GM18507 (cell line): ENCODE measurements at places on chromosomes 12 and 14.

DNA sequence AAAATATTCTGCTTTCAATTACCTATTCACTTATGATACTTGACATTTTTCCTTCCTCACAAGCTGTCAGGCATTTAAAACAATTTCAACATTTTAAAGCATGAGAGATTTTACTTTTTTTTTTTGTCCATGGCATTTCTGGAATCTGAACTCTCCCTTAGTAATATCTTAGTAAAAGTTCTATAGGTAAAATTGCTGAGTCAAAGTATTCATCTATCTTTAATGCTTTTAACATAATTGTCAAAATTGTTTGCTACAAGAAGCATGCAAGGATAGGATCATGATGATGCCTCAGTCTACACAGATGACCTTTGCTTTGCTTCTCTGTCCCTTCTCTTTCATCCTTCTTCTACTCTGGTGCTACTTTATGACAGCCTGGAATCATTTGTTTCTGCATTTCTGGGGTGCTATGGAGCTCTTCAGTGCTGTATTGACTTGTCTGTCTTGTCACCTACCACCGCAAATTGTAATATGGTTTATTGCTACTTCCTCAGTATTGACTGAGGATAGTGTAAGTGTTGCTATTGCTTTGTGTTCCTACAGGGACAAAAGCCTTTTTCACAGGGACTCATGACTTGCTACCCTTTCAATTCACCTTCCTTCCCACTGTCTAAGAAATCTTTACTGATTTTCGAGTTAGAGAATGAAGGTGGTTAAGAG, 589.8 kb upstream of the ATP2B1 start:
- no peak for DNase-seq

- no peak for DNase-seq
These were observed 653.5 kb downstream of the FSCB start for GRCh38 chr14:43853541-43853940.

DNA sequence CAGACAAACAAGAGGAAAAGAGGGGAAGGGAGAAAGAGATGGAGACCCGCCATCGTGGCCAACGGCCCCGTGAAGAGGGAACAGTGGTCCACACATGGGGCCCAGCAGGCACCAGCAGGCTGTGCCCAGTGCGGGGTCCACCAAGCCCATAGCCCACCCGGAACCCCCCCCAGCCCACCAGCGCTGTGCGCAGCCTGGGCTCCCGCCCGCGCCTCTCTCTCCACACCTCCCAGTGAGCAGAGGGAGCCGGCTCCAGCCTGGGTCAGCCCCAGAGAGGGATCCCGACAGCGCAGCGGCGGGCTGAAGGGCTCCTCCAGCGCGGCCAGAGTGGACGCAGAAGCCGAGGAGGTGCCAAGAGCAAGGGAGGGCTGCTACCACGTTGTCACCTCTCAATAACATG, 105.0 kb upstream of the TMTC1 start:
- no peak for DNase-seq

DNA sequence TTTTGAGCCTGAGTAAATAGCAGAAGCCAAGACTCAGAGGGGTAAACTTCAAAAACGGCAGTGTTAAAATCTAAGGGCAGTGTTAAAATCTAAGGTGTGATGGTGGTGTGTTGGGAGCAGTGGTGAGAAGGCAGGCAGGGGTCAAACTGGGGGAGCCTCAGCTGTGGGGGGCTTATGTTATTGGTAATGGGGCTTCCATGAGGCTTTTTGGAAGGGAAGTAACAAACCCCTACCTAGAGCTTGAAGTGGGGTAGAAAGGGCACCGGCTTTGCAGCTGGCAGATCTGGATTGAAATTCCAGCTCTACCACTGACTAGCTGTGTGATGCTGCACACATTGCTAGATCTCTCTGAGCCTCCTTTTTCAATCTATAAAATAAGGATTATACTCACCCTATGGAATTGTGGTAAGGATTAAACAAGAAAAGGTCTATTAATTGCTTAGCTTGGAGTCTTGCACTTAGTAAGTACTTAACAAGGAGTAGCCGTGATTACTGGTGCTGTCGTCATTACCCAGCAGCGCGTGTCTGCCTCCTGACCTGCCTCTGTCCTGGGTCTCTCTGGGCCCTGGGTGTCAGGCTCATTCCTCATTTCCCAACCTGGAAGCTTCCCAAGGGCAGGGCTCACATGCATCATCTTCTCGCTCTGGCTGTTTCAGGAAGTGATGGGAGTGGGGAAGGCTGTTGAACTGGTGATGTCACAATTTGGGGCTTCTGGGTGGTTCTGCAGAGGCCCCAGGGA, 18.5 kb upstream of the KRT80 start:
- DNase-seq: no peak

DNA sequence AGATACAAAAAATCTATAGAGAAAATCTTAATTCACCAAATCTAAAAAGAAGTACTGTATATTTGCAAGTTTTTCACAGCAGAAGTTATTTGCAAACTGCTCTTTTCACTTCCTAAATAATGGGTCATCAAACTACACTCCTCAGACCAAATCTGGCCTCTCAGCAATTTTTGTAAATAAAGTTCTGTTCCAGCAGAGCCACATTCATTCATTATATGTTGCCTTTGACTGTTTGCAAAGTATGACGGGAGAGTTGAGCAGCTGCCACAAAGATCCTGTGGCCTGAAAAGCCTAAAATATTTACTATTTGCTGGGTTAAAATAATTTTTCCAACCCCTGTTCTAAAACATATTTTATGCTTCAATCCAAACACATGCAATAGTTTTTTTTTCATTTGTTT, 1222.3 kb upstream of the SEL1L start:
- no peak for DNase-seq

DNA sequence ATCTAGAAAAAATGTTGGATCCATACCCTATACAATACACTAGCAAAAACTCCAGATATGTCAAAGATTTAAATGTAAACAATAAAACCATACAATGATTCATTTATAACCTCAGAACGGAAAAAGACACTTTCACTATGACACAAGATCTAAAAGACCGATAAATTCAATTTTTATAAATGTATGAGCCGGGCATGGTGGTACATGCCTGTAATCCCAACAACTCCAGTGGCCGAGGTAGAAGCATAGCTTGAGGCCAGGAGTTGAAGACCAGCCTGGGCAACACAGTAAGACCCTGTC, 2.5 kb upstream of the SOS2 start:
- no peak for DNase-seq

- DNase-seq: no peak
These were observed 128.0 kb downstream of the RFLNA start for GRCh38 chr12:124422570-124423523.

GRCh38 chr14:102856179-102856578, 66.3 kb upstream of the AMN start:
- no peak for DNase-seq

- DNase-seq: no peak
These were observed 179.7 kb upstream of the VASH1 start for GRCh38 chr14:76581592-76581991.

GRCh38 chr12:89212339-89212771, 139.9 kb downstream of the DUSP6 start:
- DNase-seq: no peak

- no peak for DNase-seq
These were observed 218.0 kb downstream of the PPFIA2 start for GRCh38 chr12:81541121-81541520.

DNA sequence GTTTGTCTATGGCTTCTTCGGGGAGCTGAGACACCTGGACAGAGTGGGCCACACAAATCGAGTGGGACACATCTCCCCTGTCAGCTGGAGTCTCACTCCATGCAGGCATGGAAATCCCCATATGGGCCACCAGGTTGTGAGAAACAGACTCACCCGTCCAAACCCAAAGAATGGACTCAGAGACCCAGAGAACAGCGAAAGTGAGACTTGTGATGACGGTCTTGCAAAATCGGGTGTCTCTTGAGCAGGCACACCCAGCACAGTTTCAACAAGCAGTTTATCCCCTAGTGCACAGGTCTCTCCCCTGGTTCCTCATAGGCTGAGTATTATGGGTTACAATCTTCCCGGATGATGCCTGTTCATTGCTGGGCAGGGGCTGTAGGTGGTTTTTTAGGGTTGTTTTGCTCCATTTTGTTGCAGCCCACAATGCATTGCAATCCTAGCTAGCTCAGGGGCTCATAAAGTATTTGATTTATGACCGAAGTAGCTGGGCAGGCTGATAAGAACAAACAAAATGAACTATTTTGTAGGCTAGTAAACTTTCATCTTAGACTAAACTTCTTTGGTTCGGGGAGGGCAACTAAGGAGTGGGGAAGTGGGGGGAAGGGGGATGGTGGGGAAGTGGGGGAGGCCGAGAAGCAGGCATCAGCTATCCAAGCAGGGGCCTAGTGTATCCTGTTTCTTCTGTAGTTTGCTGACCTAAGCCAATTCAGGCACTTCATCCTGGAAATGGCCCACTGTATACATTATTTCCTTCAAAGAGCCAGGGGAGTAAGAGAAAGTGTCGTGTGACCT, 45.3 kb downstream of the IQSEC3 start:
- DNase-seq: no peak

GRCh38 chr12:3557116-3557697, 66.2 kb downstream of the PRMT8 start:
- DNase-seq: no peak

GRCh38 chr14:52018252-52018651, 28.9 kb downstream of the RTRAF start:
- DNase-seq: no peak
